Dermis microvascular lymphatic vessel endothelial cell (primary cell): ENCODE measurements at places on chromosomes 13 and 19.
A peak's percentile ranks its signal among the peaks of the same experiment; 100 is the strongest.

DNA sequence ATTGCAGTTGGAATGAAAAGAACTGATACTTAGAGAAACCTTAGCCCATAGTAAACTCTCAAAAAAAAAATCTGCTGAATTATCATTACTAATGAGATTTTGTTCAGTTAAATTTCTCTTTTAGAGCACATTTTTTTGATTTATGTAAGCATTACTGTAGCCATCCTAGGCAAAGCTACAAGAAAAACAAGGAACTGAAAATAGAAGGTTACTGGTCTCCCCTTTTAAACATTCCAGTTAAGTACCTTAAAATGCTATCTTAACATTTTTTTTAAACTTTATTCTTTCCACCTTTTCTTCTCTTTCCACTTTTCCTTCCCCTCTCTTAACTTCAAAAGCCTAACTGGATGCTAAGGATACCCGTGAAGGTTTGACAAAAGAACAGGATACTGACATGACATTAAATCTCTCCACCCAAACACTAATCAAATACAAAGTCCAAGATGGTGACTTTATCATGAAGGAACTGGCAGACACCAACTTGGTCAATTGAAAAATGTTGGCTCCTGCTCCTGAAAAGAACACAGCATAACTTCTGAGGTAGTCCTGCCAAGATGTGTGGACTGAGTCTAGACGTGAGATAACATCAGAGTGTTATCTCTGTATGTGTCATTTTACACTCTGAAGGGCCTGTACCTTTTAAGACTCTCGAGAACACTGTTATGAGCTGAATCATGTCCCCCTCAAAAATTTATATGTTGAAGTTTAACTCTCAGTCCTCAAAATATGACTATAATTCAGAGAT lies 29.5 kb upstream of the SACS start:
- DNase-seq = no peak

DNA sequence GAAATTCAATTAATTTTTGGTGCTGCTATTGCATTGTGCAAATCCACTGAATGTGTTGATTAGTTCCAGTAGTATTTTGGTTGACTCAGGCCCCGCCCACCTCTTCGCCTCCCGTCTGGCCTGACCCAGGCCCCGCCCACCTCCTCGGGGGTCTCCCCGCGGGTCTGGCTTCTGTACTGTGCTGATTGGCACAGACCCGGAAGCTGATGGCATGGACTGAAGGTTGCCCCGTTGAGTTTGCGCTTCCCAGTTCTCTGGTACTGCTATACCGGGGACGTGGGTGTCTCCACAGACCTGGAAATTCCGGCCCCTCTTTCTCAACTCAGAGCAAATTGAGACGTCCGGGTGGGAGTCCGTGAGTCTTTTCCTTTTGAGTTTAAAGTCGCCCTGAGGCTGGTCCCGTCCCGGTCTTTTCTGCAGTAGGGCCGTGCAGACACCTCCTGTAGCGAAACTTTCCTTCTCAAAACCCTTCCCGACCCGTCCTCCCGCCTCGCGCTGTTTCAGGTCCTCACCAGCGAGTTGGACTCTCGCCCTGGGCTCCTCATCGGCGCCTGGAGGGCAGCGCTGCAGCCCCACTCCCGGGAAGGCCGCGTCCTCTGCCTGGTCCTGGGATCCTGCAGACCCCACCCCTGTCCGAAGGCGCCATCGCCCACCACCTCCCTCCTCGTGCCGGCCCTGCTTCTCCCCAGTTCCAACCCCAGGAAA lies 14.8 kb downstream of the ZNF701 start:
- no peak for DNase-seq

DNA sequence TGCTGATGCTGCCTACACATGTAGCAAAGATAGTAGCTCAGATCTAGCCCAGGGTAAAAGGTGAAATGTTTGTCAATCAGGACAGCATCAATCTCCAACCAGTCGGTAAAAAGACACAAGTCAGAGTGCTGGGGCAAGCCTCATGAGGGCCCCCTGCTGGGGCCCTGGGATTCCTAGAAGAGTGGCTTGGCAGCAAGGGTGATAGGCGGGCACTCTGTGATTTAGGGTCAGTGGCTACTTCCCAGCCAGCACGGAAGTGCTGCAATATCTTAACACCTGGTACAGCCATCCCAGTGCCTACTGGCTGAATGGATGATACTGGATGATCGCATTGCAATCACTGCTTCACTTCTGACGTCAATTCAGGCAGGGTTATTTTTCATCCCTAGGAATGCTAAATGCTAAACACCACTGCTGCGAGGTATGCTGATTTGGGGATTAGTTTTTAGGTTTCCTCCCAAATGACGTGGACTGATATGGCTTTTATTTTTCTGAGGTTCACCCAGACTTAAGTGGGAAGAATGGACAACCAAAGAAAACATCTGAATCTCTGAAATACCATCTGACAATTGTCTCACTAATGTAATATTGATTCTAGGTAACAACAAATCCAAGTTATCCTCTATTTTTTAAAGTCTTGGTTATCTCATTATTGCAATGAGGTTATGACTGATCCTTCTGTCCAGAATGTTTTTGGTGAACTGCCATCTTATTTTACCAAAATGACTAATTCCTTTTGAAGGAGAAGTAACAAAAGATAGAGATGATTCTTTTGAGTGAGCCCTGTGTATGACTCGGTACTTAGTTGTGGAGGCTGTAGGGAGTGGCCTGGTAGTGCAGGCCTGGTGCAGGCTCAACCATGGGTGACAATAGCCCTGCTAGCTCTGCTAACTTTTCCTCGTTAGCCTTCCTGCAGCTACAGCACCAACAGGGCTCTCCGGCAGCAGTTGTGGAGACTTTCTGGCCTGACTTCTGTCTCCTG lies 432.5 kb downstream of the FGF9 start:
- no peak for DNase-seq

DNA sequence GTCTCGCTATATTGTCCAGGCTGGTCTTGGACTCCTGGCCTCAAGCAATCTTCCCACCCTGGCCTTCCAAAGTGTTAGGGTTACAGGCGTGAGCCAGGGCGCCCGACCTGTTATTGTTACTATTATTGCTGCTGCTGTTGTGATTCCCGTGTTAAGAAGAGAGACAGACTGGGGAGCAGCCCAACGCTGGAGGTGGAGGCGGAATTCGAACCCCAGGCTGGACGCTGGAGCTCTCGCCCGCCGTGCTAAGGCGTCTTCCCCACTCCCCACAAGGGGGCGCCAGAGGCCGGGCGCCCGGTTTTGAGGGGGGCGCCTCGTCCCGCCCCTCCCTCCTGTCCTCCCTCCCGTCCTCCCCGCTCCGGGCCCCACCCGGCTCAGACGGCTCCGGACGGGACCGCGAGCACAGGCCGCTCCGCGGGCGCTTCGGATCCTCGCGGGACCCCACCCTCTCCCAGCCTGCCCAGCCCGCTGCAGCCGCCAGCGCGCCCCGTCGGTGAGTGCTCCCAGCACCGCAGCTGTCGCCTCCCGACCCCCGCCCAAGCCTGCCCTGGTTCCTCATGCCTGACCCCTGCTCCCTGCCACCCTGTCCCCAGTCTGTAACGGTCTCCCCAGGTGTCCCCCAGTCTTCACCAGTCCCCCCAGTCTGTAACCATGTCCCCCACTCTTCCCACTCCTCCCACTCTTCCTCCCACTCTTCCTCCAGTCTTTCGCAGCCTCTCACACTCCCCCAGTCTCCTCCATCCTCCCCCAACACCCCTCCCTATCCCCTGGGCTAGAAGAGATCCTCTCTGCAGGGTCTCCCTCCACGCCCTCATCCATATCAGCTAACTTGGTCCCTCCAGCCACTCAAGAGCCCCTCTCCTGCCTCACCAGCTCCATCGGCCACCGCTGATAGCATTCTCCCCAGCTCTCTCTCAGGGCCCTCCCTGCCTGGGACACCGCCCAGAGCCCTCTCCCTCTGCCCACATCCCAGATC lies at the start of gene EHD2:
Gene EHD2, plus strand, starts transcription at position 377 of the 976 bp plus-strand sequence. CDS start 3,191 bp downstream, outside the sequence.
- DNase-seq = peak; percentile 82

- DNase-seq = no peak
Measured at GRCh38 chr13:72653506-72653905, 73.9 kb downstream of the MZT1 start.

GRCh38 chr19:8377598-8377997 lies 12.6 kb upstream of the RAB11B start:
- DNase-seq = no peak

DNA sequence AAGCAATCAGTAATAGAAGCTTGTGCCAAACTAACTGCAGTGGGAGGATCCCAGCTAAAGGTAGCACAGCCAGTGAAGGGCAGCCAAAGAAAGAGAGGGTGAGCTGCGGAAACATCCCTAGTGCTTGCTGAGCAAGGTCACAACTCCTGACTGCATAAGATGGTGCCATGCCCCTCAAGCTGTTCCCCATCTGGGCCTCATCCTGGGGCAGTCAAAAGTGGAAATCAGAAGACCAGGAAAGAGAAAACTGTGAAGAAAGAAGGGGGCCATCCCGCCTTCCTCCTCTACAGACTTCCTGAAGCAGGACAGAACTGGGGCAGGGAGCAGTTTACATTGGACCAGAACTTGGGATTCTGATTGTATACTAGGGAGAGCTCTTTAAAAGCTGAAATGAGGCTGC lies 159.2 kb downstream of the TNFSF13B start:
- no peak for DNase-seq

GRCh38 chr19:28820289-28820688 lies 392.7 kb downstream of the UQCRFS1 start:
- no peak for DNase-seq

DNA sequence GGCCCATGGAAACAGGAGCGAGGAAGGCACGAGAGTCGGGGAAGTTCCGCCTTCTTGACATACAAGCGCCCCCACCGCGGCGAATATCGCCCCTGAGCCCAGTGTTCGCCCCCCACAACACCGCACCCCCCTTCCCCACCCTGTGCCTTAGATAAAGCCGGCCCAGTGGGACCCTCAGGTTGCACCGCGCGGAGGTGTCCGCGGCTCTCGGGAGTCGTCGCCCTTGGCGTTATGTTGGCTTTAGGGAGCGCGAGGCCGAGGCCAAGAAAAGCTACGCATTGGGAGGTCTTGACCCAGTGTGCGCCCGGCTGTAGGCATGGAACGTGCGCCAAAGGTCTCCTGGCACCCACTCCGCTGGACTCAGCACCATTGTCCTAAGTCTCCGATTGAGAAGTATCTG lies 603 bp upstream of the ZNF132 start:
- no peak for DNase-seq

GRCh38 chr13:51632591-51633362 lies 48.5 kb downstream of the WDFY2 start:
- no peak for DNase-seq

DNA sequence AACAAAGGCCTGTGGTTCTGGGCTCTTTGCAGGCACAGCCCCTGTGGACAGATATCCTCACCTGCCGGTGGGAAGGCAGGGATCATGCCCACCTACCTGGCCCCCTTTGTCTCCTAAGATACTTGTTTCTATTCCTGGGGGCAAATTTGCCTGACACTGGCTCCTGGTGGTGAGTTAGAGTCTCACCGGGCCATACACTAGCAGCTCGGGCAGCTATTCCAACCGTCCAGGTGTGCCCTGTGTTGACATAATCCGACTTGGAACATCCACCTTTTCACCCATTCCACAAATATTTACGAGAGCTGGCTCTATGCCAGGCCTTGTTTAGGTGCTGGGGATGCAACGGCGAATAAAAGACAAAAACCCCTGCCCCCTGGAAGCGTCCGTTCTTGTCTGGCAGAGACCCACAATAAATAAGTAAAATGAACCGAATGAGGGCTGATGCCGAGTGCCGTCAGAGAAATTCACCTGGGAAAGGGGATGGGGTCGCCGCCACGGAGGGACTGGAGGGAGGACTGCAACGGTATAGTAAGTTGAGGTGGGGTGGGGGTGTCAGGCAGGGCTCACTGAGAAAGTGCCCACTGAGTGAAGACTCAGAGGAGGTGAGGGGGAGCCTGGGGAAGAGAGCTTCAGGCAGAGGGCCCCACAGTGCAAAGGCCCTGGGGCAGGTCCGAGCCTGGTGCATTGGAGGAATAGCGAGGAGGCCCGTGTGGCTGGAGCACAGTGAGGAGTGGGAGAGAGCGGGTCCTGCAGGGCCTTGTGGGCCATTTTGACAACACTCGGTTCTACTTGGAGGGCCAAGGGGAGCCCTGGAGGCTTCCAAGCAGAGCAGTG lies 43.2 kb upstream of the RANBP3 start:
- DNase-seq = no peak

GRCh38 chr13:112466132-112467058 lies 90.2 kb downstream of the SPACA7 start:
- no peak for DNase-seq

- no peak for DNase-seq
Measured at GRCh38 chr19:800360-801029, 3.2 kb downstream of the PTBP1 start.

DNA sequence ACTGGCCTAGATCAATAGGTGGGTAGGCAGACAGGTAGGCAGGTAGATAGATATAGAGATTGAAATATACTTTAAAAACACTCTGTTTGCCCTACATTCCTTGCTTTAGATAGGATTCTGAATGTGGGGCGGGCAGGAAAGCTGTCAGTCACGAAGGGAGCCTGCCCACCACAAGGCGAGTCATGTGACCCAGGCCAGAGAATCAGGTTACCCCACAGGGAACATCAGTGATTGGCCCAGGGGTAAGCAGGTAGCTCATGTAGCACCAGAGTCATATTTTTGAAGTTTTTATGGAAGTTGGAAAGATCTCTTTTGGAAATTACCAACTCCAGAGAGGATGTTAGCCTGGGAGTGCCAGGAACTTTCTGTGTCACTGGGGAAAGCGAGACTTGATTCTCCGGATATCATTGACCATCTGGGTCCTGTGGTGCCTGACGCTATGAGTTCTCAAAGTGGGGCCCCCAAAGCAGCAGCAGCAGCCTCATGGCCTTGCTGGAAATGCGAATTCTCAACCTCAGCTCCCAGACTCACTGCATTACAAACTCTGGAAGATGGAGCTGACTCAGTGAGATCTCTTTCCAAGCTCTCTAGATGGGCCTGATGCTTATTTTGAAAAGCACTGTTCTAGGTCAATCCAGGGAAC lies 60.3 kb downstream of the IRS2 start:
- DNase-seq = no peak

GRCh38 chr19:13104848-13105711 lies 2.4 kb upstream of the LYL1 start:
- DNase-seq = no peak

DNA sequence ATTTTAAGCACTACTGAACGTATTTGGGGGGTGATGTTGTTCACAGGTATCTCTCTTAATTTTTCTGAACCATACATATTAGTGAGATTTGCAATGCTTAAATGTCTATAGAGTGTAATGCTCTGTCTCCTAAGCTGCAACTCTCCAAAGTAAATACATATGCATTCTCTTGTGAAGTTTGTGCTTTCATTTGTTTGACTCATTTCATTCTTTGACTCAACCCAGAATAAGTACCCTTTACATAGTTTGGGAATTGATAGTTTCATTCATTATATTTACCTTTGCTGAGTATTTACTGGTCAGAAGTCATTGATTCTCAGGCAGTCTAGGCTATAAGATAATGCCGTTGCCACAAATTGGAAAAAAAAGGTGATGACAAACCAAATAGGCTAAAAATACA lies 406.9 kb downstream of the FGF9 start:
- DNase-seq = no peak

DNA sequence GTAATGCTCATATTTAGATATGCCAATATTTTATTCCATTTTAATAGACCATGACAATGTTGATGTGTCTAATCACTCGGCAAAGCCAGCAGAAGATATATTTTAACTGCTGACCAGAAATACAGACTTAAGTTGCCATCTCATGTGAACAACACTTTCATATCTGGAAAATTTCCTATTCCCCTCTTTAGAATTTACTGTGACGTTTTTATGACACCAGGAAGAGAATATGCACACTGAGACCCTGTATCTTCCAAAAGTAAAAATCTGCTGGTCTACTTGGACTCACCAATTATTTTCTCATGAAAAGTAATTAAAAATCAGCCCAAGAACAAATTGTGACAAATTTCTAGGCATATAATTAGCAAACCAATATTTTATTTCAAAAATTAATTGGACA lies 2.1 kb downstream of the PROSER1 start:
- no peak for DNase-seq
